Myometrial cell (primary cell): ENCODE measurements at places on chromosomes 7 and 10. TPM values are rescaled to one million over a fixed set of nuclear protein-coding genes. Genes with fewer than 3 reads are reported as not detected.

The OR13A1 gene
- total RNA-seq = not detected in 2 replicates

The AKR1C4 gene
- total RNA-seq = not detected in 2 replicates

The GPR85 gene
- 3.4 and 4.6 TPM in 2 replicates for total RNA-seq

The HTR5A gene
- not detected in 2 replicates for total RNA-seq

The CREB3L2 gene
- total RNA-seq = 20.8 and 27.6 TPM in 2 replicates

The CALY gene
- not detected in 2 replicates for total RNA-seq

The GCK gene
- 1.2 and 2.7 TPM in 2 replicates for total RNA-seq

The ADD3 gene
- 54.2 and 66.5 TPM in 2 replicates for total RNA-seq

The HTRA1 gene
- 49.6 and 64.0 TPM in 2 replicates for total RNA-seq
